Lung (tissue), 17 donors: ENCODE measurements at places on chromosomes 1 and 21. TPM values are rescaled to one million over a fixed set of nuclear protein-coding genes. Genes with fewer than 3 reads are reported as not detected.

The OPTC gene
- not detected for total RNA-seq

The RPE65 gene
- total RNA-seq: 0.09 TPM

GRCh38 chr1:156214024-156214748 is 1.4 kb downstream of the PMF1 start:
- no peak overlapping the region for H3K4me3 ChIP-seq
- no peak for DNase-seq
- H3K36me3 ChIP-seq: peaks cover 14% of the 10 kb centered on the region
- H3K4me1 ChIP-seq: no peaks in the 10 kb centered on the region
- H3K27me3 ChIP-seq: no peaks in the 10 kb centered on the region

DNA sequence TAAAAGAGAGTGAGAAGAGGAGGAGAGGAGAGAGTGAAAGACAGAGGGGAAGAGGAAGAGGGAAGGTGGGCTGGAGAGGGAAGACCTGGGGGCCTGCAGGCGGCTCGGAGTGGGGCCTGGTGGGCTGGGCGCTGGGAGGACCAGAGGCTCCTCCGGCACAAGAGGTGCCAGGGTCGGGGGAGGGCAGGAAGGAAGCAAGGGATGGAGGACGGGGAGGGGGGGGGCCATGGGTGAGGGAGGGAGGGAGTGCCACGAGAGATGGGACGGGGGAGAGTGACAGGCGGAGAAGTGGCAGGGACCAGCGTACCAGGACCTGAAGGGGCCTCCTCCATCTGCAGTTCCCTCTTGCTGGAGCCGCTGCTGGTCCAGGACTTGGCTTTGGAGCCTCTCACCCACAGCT is 87.7 kb downstream of the CASZ1 start:
- H3K36me3 ChIP-seq: no peaks in the 10 kb centered on the region
- no peak overlapping the region for H3K4me3 ChIP-seq
- no peaks in the 10 kb centered on the region for H3K27me3 ChIP-seq
- H3K4me1 ChIP-seq: no peaks in the 10 kb centered on the region
- no peak overlapping the region for H3K27ac ChIP-seq

GRCh38 chr21:28142697-28143096 is 850.0 kb downstream of the LTN1 start:
- no peaks in the 10 kb centered on the region for H3K36me3 ChIP-seq
- DNase-seq: no peak
- H3K4me3 ChIP-seq: no peak overlapping the region
- no peak overlapping the region for H3K27ac ChIP-seq
- H3K4me1 ChIP-seq: no peaks in the 10 kb centered on the region

The OLFML2B gene
- 12.4 TPM for total RNA-seq
